ENCODE measurements at places on chromosomes 11 and 22. TPM values are rescaled to one million over a fixed set of nuclear protein-coding genes. Genes with fewer than 3 reads are reported as not detected.
A peak's percentile ranks its signal among the peaks of the same experiment; 100 is the strongest.

DNA sequence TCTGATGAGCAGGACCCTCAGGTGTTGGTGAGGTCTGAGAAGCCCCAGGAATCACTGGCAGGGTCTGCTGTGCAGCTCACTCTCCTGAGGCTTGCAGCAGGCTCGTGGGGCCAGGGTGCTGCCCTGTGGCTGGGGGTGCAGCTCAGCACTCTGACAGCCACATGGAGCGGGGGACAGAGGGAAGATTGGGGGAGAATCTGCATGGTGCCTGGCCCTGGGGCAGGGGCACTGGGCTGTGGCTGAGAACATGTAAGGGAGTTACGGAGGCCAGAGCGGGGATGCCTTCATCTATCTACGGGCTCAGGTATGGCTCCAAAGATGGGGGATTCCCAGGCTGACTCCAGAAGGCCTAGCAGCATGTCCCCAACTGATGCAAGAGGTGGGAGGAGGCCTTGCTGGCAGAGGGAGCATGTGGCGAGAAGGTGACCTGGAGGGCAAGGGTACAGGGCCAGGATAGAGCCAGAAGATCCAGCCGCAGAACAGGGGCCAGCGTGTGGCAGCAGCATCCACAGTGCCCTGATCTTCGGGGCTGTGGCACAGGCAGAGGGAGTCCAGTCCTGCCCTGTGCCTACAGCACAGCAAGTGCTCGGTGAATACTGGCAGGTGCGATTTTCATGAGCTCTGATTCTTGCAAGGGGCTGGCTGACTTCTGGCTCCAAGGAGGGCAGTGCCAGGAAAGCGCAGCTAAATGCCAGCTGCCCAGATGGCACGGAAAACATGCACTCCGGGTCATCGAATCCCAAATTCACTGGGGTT is 184.7 kb downstream of the CTTN start:
- no peak for DNase-seq

MIAT gene
- polyA plus RNA-seq = 0.08 TPM

SYT13 gene
- polyA plus RNA-seq = 0.34 TPM

- DNase-seq = no peak
Observed at GRCh38 chr11:134152696-134153095, 71.1 kb downstream of the NCAPD3 start.

- no peak for DNase-seq
Observed at GRCh38 chr22:33296941-33297340, 238.8 kb upstream of the SYN3 start.

ZNRF3 gene
- polyA plus RNA-seq = 8.2 TPM

OR8G1 gene
- not detected for polyA plus RNA-seq

GRCh38 chr11:8180469-8180868 is 11.6 kb upstream of the RIC3 start:
- no peak for DNase-seq

- DNase-seq = no peak
Observed at GRCh38 chr11:87545858-87546257, 508.1 kb downstream of the TMEM135 start.

HBB gene
- polyA plus RNA-seq = 373 TPM

- no peak for DNase-seq
Observed at GRCh38 chr22:47606426-47606825, 844.0 kb downstream of the TBC1D22A start.

MMP12 gene
- not detected for polyA plus RNA-seq

GRCh38 chr11:60899046-60899936 is 7.1 kb downstream of the PRPF19 start:
- peak; percentile 68 for DNase-seq

BCO2 gene
- polyA plus RNA-seq = 8.0 TPM

DNA sequence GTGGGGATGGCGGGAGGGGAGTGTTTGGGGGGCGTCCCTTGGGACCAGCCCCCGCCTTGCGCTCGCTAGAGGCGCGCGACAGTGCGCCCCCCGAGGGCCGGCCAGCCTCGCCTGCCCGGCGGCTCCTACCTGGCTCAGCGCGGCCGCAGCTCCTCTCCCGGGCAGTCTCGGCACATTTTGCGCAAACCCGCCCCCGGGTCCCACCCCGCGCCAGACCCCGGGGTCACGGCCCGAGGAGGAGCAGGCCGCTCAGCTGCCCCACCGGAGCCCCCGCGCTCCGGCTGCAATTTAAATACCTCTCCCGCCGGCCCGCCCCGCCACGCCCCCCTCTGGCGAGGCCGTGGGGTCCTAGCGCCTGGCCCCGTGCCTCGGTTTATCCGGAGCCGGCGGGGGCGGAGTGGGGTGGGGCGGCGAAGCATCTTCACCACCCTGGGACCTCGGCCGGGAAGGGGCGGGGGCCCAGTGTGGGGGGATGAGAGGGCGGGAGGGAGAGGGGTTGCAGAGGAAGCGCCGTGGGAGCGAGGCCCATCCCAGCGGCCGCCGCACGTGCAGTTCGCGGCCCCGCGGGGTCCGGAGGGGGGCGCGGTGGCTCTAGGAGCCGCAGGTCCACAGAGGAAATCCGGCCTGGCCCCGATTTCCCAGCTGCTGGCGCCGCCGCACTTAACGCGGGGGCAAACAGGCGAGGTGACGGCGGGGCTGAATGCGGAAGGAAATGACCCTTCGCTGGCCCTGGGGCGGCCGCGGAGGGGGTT is at the start of gene LRRC32:
Gene LRRC32 (minus strand): TSS at position 263 of the 752 bp plus-strand sequence. CDS start 4,793 bp downstream, outside the sequence.
- no peak for DNase-seq

GRCh38 chr11:92981508-92982043 is 12.1 kb downstream of the MTNR1B start:
- no peak for DNase-seq

DNA sequence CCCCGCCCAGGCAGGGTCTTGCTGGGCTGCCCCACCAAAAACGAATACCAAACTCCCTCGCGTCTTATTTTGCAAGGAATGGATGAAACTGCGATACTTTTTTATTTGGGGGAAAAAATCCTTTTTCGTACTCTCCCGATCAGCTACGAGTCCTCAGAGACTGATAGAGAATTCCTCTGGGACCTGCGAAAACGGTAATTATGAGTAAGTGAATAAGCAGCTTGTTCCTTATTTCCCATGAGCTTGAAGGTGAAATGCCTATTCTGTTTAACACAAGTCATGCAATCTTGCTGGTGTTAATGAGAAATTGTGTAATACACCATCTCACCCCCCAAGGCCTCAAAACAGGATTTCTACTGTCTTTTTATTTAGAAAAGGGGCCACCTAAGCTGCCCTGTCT is 5.5 kb downstream of the GRK3 start:
- no peak for DNase-seq

GRCh38 chr11:115665175-115665821 is 161.1 kb upstream of the CADM1 start:
- no peak for DNase-seq

MAPK8IP2 gene
- polyA plus RNA-seq = 0.40 TPM

GRCh38 chr11:87076260-87076783 is 38.6 kb downstream of the TMEM135 start:
- no peak for DNase-seq

GRCh38 chr11:68077617-68078582 is 39.1 kb downstream of the TCIRG1 start:
- DNase-seq = no peak

DNA sequence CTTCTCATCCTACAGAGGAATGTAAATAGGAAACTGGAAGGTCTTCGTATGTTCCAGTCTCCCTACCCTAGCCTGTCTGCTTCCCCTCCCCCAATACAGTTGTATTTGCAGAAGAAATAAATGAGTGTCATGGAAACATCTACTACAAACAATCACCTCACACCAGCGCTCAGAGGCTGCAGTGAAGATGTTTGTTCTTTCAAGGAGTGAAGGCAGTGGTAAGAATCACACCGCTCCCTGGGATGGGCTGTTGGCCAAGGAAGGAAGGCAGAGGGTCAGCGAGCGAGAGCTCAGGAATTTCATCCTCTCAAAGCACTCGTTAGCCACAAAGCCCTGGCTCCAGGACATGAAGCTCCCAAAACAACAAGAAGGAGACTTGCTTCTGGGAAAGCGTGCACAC is 1.1 kb upstream of the IGSF9B start:
- DNase-seq = no peak

GRCh38 chr22:48752451-48753380 is 1075.0 kb downstream of the BRD1 start:
- no peak for DNase-seq

L3MBTL2 gene
- 12.3 TPM for polyA plus RNA-seq

DNA sequence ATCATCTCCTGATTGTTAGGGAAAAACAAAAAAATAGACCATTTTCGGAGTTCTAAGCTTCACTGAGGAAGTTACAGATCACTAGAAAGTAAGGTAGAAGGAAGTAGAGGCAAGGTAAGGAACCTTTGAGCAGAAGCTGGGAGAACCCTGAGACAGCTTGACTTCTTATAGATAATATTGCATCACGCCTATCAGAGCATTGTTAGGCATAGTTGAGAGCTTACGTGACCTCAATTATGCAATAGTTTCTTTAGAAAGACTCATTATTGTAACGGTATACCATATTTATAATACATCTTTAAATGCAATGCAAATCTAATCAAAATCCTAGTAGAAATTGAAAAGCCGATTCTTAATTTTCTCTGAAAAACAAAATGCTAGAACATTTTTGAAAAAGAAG is 4.9 kb downstream of the TBRG1 start:
- DNase-seq = no peak

DNA sequence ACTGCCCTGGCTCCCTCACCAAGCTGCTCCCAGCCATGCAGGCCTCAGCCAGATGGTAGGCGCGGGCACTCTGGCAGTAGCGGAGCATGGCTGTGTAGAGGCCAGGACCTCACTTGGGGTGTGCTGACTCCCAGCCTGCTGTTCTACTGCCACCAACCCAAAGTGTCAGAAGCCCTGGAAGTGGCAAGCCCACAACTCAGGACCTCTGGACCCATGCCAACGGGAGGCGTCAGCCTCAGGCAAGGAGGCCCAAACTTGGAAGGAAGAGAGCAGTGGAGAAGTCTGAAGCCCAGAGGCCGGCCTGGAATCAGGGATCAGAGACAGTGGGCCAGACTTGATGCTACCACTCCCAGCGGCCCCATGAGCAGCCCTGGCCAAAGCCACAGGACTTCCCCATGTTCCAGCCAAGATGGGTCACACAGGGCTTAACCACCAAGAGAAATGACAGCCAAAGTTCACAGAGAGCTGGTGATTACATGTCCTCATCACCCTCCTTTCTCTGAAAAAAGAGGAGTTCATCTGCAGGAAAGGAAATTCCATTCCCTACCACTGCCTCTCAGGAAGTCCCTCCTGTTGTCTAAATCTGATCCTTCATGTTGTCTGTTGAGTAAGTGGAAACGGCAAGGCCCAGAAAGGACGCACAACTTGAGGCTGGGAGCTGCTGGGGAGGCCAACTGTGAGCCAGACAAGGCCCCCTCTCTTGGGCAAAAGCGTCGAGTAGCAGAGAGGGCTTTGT is 4.4 kb downstream of the ARRB1 start:
- DNase-seq = no peak

DNA sequence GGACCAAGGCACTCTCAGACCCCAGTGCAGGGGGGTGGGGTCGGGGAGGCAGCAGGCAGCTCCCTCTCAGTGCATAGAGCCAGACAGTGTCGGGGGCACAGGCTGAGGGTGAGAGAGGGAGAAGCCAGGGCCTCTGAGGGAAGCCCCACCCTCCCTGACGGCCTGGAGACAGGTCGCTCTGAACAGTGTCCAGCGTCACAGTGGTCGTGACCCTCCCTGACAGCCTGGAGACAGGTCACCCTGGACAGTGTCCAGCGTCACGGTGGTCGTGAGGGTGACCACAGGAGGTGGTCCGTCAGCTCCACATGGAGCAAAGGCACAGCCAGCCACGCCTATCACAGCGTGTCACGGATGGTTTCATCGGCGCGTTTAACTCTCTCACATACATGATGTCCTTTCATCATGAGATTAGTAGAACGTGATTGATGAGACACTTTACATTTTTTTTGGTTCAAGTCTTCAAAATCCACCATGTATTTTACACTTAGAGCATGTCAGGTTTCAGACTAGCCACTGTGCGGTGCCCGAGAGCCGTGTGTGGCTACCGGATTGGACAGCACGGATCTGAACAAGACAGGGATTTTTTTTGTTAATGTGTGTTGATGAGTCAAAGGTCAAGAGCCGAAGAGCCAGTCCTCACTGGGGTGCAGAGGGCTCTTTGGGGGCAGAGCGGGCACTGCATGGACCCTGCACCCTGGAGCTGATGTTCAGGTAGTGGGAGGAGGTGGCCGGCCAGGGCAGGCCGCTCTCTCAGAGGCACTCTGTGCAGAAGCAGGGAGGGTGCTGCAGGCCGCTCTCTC is 23.9 kb upstream of the PANX2 start:
- peak; percentile 73 for DNase-seq

GRM5 gene
- not detected for polyA plus RNA-seq

OR8A1 gene
- not detected for polyA plus RNA-seq

DNA sequence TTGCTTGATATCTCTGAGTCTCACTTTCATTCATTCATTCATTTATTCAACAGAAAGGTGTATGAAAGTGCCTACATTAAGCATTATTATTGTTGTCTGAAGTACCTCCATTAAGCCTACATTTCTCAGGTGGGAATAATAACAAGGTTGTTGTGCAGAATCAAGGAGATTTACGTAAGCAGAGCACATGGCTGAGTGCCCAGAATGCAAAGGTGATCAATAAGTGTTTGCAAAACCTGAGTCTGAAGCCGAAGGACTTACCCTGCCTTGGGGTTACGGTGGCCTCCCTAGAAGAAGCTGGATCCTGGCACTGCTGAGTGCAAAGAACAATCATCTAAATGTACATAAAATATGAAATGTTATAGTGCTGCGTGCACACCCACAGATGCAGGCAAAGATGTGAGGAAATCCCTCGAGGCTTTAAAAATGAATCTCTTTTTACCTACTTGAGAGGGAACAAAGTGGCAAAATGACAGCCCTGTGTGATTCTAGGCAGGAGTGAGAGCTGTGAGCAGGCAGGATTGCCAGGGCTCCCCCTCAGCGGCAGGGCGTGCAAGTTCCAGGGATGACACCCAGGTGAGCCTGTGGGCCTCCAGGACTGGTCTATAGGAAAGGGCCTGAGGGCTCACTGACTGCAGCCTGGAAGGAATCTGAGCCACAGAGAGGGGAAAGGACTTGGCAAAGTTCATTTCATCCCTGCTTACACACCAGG is 133.1 kb upstream of the TBCEL start:
- DNase-seq = no peak

BATF2 gene
- polyA plus RNA-seq = 0.73 TPM

DNA sequence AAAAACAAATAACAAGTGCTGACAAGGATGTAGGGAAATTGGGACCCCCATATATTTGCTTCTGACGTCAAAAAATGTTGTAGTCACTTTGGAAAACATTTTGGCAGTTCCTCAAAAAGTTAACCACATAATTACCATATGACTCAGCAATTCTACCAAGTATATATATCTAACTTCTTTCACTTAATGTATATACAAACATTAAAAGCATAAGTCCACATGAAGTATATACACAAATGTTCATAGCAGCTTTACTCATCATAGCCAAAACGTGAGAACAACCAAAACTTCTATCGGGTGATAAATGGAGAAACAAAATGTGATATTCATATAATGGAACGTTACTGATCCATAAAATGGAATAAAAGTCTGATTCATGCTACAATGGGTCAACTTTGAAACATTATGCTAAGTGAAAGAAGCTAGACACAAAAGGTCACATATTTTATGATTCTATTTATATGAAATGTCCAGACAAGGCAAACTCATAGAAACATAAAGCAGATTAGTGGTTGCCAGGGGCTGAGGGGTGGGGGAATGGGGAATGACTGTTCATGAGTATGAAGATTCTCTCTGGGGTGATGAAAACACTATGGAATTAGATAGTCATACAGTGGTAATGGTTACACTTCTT is 48.7 kb upstream of the TEAD1 start:
- no peak for DNase-seq

- DNase-seq = no peak
Observed at GRCh38 chr11:122242731-122243130, 126.7 kb upstream of the BLID start.

TMPRSS13 gene
- 0.16 TPM for polyA plus RNA-seq

Measured in muscle of arm (tissue), 14 donors.